ENCODE measurements at places on chromosomes 1 and 21.
A peak's percentile ranks its signal among the peaks of the same experiment; 100 is the strongest.

DNA sequence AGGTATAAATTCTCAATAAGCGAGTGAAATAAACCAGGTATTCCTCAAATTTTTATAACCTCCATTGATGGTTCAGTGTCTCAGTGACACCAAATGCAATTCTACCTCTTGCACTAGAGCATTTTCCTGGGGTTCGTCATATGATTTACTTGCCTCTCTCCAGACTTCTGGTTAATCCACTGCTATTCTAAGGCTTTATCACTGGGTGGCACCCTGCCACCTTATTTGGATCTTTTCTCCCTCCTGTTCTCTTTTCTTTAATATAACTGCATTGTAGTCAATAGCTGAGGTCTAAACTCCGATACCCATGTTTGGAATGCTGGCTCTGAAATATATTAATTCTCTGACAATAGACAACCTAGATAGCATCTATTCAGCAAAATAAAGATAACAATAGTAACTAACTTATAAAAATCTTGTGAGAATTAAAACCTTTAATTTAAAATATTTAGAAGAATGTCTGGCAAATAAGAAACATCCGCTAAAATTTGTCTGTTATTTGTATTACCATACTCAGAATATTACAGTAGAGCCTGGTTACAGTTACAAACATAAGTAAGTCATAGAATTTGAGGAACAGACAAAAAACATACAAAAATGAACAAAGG, 436.4 kb downstream of the PLA2G4A start:
- peak; percentile 54 for DNase-seq

GRCh38 chr1:110433803-110434202, 17.1 kb upstream of the PROK1 start:
- DNase-seq, result peak; percentile 47

- DNase-seq, result peak; percentile 35
Measured at GRCh38 chr21:15128267-15128666, 63.5 kb upstream of the NRIP1 start.

DNA sequence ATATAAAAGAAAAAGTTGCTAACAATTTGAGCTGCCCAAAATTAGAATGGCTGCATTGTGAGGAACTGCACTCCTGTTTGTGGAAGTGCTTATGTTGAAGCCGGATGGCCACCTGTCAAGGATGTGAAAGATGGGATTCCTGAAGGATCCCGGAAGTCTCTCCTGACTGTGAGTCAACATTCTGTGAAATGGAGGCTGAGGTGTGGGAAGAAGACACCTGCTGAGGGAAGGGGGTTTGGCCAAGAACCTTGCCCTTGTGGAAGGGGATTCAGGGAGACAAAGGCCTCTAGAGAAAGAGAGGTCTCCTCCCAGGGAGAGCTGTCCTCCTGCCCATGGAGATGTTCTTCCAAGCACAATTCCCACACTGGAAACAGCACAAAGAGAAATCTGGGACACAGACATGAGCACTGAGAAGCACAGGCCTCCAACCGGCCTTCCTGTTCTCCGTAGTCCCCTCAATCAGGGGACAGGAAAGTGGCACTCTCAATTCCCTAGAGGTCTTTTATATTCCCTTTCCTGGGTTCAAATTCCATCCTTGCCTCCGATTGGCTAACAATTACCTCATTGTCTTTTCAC, 70.5 kb downstream of the CD2 start:
- no peak for DNase-seq

DNA sequence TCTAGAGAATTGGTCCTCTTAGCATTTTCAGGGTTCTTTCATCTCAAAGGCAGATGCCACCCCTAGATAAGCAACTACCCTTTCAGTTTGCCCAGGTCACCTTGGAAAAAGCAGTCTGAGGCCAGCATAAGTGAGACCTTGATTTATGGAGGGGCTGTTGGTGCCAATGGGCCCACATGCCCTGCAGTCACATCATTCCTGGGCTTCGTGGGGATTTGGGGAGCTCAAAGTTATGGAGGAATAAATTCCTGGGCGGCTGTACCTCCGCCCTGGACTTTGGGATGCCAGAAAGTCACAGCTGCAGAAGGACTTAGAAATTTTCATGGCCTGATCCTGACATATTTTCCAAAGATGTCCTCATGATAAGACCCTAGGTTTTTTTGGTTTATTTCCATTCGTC, 2.7 kb upstream of the SDHB start:
- no peak for DNase-seq

GRCh38 chr1:32755098-32755809, 52.7 kb upstream of the SYNC start:
- DNase-seq, result no peak

DNA sequence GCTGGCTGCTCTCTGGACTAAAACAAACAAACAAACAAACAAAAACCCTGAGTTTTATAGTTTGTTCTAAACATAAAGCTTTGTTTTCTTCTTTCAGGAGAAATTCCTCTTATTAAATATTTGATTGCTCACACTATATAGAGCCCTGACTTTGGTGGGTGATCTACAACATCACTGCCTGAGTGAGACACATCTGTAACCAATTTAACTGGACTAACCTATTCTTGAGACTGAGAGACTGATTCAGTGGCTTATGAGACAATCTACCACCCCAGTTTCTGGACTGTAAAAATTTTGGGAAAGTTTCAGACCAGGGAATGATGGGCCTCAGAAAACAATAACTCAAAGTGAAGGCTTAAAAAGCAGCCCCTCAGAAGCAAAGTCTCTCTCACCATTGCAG, 537.0 kb downstream of the NEGR1 start:
- DNase-seq, result no peak

DNA sequence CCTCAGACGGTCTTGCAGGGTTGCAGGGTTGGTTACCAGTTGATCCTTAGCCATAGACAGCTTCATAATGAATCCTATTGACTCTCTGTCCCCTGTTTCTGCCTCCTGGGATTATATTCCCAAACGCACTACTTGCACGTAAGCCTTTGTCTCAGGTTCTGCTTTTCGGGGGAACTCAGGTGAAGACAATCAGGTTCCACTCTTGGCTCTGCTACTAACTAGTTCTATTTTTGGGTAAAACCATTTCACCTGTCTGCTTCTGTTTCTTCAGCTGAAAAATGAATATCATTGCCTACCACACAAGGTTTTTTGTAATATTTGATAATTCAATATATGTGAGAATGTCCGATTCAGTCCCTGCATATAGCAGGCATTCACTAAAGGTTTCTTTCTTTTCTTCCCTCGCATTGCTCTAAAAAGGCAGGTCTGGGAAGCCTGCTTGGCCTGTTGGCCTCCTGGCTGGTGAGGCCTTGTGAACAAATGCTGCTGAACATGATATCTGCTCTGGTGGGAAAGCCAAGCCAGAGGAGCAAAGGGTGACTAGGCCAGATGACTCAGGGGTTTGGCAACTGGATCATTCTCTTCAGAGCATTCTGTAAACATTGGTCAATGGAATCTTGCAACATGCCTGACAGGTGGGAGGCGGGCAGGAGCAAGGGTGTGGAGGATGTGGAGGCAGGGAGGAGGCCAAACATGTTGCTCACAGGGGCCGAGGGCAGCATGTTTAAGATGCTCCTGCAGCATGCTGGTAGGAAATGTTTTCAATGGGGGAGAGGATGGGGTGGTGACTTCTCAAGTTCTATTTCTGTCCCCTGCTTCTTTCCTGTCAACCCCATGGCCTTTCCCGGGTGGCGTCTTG, 23.8 kb downstream of the IER5 start:
- DNase-seq, result peak; percentile 37

DNA sequence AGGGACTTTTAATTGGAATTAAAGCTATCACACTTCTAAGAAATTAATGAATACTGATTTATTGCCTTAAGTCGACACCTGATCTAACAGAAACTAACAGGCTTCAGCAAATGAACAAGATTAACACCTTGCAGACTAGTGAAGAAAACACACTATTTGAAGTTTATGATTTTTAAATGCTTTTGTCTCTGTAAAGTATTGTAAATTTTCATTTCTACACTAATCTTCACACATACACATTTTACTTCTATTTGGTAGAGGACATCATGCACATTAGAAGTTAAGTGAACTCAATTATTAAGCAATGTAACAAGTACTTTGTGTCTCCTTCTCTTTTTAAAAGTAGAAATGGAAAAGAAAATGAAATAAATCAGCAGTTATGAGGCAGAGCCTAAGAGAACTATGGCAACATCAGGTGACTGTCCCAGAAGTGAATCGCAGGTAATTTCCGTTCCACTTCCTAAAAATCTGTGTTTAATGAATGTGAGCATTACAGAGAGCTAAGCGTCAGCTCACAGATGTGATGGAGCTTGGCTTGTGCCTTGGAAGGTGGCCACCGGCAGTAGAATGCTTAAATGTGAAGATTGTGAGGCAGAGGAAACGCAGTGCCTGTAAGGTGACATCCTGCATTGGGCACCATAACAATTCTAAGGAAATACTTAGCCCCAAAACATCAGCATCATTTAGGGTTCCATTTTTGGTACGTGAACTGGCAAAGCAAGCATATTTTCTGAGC, 1.2 kb downstream of the PRMT2 start:
- DNase-seq, result no peak

GRCh38 chr21:36477559-36477958, 2.4 kb downstream of the CLDN14 start:
- no peak for DNase-seq

DNA sequence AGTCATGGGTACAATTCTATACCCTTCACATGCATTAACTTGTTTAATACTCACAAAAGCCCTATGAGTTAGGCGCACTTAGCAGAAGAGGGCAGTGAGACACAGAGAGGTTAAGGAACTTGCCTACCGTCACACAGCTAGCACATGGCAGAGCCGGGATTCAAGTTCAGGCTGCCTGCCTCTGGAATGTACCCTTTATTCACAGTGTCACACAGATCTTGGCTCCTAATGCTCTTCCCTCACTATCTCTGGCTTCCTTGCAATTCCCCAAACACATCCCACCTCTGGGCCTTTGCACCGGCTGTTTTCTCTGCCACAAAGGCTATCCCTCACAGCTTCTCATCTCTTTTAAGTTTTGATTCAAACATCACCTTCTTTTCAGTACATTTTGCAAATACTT, 25.1 kb downstream of the COL16A1 start:
- no peak for DNase-seq

DNA sequence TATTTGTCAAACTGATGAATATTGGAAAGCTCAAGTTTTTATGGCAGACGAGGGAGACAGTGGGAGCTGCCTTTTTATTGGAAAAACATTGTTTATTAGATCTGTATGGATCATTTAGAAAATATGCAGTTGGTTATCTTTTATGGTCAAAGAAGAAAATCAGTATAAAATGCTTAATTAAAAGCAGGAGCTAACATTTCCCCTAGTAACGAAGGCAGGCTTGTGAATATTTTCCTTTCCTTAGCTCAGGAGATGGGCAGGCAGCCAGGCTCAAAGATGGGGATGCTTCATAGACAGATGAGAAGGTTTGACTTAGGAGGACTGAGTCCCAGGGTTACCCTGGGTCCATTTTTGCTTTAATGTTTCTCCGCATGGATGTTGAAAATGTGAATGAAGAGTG, 26.0 kb downstream of the ROR1 start:
- DNase-seq, result no peak

GRCh38 chr1:204340081-204340889, 19.4 kb downstream of the PLEKHA6 start:
- DNase-seq, result no peak

DNA sequence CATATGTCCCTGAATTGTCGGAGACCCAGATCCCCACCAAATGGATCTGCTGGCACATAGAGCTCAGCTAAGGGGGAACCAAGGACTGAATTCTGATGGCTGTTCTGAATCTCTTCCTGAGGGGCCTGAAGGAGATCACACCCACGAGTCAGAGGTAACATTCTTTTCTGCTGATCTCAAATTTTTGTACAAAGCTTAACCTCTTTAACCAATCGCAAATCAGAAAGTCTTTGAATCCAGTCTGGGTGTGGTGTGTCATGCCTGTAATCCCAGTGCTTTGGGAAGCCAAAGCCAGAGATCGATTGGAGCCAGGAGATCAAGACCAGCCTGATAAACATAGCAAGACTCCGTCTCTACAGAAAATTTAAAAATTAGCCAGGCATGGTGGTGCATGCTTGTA, 62.8 kb upstream of the PRRC2C start:
- no peak for DNase-seq

DNA sequence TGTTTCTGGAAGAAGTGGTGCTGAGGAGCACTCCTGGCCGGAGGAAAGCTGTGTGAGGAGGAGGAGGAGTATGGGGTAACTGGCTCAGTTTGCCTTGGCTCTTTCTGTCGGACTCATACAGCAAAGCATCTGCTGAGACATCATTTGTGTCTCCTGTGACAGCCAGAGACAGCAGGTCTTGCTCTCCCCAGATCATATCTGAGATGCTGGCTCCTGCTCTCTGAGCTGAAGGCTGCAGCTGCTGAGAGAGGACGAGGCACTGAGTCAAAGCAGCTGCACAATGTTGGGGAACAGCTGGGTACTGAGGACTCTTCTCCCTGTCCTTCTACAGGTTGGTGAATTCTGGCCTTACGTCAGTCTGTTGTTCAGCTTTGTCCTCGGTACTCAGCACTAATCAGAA, 14.3 kb downstream of the OR2B11 start:
- peak; percentile 66 for DNase-seq

GRCh38 chr1:152873495-152873894, 4.6 kb upstream of the SMCP start:
- no peak for DNase-seq

- DNase-seq, result no peak
Measured at GRCh38 chr1:112711670-112712069, 3.5 kb downstream of the PPM1J start.

DNA sequence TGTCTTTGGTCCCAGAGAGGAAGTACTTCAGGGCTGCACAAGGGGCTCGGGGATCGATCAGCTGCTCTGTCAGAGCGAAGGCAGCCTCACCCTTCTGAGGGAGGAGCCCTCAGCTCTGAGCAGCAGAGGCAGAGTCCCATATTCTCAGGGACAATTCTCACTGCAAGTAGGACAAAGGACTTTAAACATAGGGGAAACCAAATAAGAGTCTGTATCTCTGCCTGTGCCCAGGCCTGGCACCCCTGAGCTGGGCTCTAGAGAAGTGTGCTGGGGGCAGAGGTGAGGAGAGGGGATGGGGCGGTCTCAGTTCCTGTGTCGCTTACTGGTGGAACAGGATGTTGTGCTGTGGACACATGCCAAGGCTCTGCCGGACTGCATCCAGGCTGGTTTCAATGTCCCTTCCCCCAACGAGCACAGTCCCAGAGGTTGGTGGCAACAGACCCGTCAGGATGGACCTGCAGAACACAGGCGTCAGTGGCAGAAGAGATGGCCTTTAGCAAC, 76.6 kb downstream of the ABCA4 start:
- DNase-seq, result no peak

DNA sequence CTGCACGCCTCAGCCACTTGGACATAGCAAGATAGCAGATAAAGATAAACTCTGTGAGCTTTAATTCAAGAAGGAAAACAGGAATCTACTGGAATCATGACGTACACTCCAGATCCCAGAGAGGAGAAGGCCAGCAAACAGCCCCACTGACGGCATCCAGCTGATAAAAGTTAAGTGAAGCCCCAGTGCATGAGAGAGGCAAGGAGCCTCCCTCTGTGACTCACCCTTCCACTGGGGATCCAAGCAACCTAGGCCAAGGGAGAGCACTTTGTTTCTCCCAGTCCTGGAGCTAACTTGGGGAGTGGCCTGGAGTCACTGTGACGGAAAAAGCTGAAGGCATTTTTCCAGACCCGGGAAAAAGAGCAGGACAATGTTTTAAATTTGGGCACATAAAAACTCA, 270.0 kb downstream of the AKT3 start:
- DNase-seq, result no peak

GRCh38 chr1:89125913-89126580, at the start of gene GBP2:
GBP2 (minus strand) TSS chr1:89126114; CDS start chr1:89121966, 4,148 bp downstream.
- no peak for DNase-seq

Measured in RPMI8226 (cell line).